Right ventricle myocardium superior (tissue), 1 donor: ENCODE measurements at places on chromosomes 4 and X.

DNA sequence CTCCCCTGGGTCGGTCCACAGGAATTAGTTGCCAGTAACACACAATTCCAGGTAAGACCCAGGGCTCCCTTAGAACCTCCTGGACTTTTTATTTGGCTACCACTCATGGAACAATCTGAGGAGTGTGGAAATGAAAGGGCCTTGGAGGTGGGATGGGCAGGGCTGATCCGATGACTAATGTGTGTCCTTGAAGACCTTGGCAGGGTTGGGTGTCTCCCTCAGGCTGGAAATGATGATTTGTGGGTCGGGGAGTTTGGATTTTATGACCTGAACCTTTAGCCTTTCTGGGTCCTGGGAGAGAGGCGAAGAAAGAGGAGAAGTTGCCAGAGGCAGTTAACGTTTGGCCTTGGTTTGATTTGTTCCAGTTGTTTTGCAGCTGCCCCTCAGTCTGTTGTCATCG lies 425.0 kb downstream of the MID1IP1 start:
- DNase-seq = no peak

- peak; percentile 49 for DNase-seq
These were observed 2.8 kb upstream of the PCDH7 start for GRCh38 chr4:30717208-30718020.

- no peak for DNase-seq
These were observed 48.4 kb upstream of the KIT start for GRCh38 chr4:54609310-54609709.

- DNase-seq = no peak
These were observed 11.0 kb downstream of the PGM2 start for GRCh38 chr4:37837446-37837845.

- DNase-seq = no peak
These were observed 233.3 kb downstream of the NDST4 start for GRCh38 chr4:114879916-114880669.

GRCh38 chrX:48911412-48912182 lies at the start of gene SLC35A2:
TSS of gene SLC35A2 (minus strand) at chrX:48911646. CDS start at chrX:48911636, 10 bp downstream.
- peak; percentile 88 for DNase-seq

DNA sequence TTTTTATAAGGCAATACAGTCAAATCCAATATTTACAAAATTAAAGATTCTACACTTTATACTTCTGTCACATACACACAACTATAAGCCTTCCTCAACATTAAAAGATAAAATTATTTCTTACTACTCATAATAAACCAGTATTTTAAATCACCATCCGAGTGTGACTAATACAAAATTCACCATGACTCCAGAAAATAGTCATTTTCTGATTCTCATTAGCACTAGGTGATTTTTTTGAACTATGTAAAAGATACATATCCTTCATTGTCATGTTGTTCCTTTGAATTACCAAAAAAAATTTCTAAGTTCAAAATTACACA lies 646 bp upstream of the SLC7A11 start:
- DNase-seq = no peak

DNA sequence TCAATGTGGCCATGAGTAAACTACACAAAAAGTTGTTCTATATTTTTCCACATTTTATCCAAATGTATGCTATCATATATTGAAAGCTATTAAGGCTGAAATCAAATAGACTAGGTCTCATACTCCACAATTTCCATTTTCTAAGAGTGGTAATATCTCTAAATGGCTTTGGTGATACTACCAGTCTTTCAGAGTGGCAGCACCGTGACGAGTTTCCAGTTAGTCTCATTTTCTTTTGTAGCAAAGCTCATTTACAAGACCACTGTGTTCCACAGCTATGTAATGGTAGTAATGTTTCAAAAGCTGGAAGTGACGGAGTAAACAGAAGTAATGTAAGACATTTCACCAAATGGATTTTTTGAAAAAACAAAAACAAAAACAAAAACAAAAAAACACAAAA lies 228.2 kb downstream of the PPP3CA start:
- DNase-seq = no peak

DNA sequence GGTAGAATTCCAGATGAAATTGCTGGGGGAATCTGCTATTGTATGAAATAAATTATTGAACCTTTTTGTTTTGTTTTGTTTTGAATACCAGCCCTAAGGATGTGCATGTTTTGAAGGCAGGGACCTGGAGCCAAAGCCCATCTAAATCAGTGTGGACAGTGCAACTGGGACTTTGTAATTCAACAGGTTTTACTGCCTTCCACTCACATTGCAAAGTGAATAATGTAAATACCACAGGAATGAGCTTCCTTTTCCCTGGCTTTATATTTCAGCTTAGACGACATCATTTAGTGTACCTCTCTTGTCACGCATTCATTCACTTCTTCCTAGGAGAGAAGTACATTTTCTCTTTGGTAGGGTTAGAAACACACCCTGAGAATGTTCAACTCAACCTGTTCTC lies 795.0 kb downstream of the CENPC start:
- DNase-seq = no peak

DNA sequence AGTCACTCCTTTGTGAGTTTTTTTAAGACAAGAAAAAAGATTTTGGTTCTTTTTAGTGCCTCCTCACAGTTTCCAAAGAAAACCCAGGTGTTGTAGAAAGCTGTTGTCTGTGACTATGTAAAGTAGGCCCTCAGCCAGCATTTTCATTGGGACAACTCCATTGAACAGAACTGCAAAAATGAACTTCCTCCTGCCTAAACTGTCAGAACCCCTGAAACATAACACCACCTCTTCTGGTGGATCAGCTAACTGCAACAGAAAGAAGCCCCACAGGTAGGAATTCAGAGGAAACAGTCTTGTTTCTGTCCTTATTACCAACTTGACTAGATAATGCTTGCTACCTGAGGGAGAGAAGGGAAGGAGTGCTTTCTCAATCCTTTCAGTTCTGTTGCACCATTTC lies 3.4 kb upstream of the ATP11C start:
- DNase-seq = no peak

- DNase-seq = no peak
These were observed 11.7 kb downstream of the JCHAIN start for GRCh38 chr4:70654605-70655011.

GRCh38 chr4:110623718-110624397 lies 981 bp upstream of the PITX2 start:
- DNase-seq = no peak

GRCh38 chrX:13579661-13580060 lies 10.3 kb downstream of the EGFL6 start:
- DNase-seq = no peak

- no peak for DNase-seq
These were observed 1135.9 kb downstream of the RAPGEF2 start for GRCh38 chr4:160238790-160239189.

DNA sequence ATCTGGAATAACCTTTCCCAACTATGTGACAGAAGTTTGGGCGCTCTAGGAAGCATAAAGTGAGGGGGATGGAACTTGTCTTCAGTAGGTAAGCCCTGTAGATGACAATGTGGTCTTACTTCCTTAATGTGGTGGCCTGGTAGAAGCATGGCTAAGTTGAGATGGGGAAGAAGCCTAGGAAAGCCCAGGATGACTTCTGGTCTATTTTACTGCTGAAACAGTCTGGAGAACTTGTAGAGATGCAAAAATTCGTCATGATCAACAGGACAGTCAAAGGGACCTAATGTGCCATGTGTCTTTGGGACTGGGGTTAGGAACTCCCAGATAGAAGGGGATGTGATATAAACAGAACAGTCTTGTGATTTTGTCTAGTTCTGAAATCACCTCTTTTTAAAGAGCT lies 40.8 kb downstream of the CCNG2 start:
- no peak for DNase-seq

DNA sequence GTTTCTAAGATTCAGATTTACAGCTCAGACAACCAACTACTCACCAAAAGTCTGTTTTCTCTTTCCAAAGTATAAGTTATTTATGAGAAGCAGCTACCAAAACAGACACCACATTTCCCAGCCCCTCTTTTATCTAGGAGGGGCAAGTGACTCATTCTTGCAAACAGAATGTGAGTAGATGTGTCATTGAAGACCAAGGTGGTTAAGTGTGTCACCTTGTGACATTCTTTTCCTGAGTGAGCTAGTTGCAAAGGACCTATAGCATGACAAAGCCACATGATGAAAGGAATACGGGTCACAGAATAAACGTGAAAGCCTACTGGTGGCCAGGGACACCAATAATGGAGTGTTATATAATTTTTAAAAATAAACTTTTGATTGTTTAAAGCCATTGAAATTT lies 50.0 kb downstream of the SLC7A11 start:
- DNase-seq = no peak

DNA sequence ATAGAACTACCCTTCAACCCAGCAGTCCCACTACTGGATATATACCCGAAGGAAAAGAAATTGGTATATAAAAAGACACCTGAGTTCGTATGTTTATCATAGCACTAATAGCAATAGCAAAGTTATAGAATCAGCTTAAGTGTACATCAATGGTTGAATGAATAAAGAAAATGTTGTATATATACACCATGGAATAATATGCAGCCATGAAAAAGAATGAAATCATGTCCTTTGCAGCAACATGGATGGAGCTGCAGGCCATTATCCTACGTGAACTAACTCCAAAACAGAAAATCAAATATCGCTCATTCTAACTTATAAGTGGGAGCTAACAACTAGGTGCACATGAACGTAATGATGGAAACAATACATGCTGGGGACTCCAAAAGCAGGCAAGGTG lies 143.5 kb upstream of the GK2 start:
- no peak for DNase-seq

DNA sequence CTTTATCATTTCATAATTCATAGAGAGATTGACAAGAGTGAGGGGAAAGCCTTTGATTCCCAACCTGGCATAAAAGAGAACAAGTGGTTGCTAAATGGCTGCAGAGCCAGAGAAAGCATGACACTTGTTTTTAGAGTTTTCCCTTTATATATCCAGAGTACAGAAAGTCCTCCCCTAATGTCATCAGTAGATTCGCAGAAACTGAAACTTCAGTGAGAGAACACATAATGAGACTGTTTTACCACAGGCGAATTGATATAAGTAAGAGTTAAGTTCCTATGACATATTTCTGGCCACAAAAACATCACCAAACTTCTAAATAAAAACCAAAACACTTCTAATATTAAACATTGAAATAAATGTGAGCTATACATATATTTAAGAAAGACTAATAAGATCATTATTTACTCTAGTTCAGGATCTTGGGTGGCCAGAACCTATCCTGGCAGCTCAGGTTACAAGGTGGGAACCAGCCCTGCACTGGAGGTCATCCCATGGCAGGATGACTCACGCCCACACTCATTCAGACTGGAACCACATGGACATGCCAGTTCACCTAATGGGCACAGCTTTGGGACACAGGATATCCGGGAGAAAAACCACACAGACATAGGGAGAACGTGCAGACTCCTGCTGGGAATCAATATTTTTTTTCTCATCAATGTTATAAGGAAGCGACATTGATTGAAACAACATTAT lies 35.5 kb downstream of the NWD2 start:
- DNase-seq = no peak
